HepG2 (cell line): ENCODE measurements at places on chromosomes 7 and 10. TPM values are rescaled to one million over a fixed set of nuclear protein-coding genes. Genes with fewer than 3 reads are reported as not detected.

DNA sequence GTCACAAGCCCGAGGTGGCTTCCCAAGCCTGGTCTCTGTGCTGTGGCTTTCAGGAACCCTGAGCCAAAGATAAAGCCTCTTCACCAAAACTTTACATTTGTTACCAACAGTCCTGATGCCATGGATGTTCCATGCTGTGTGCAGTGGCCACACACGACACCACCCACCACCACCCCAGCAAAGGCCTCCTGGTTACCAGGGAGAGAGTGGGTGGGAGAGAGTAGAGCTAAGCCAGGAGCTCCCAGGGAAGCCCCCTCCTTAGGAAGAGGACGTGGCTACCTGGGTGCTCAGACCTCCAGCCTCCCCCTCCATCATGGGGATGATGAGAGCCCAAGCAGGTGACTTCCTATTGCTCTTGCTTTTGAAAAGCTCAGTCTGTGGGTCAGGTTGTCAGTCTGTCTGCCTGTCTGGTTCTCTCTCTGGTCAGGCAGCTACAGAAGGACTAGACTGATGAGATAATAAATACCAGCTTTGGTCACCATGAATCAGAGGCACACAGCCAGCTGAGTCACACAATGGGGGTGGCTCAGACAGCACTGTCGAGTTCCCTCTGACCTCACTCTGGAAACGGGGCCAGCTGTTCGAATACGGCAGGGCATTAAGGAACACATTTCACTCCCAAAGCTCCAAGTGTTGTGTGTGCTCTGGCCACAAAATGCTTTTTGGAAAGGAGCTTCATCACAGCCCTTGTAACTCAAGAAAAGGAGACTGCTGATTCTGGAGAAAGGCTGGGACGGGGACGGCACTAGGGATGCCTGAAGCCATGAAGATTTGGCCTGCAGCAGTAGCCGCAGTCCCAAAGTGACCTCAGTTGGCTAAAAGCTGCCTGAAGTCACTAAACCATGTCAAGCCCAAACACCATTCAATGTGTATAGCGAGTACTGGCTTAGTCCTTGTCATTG is 166.0 kb downstream of the FANK1 start:
- DNase-seq, result no peak

- no peak for DNase-seq
Measured at GRCh38 chr7:9891056-9891455, 1082.6 kb upstream of the PHF14 start.

GRCh38 chr7:137296576-137296975 is 47.0 kb downstream of the PTN start:
- DNase-seq, result no peak

DNA sequence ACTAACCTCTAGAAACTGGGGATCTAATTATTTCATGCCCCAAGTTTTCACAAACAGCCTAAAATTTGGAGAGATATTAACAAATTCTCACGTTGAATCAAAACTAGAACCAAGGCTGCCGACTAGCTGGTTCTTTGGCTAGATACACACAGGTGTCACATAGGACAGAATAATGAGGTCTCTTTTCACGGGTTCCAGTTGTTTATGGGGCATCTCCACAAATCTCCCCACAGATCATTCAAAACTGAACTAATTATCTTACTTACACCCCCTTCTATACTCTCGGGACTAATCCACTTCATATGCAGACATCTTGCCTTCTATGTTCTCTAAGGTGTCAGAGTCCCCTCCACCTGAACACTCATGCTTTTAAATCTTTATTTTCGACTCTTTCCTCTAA is 16.4 kb upstream of the OR2AE1 start:
- DNase-seq, result no peak

DNA sequence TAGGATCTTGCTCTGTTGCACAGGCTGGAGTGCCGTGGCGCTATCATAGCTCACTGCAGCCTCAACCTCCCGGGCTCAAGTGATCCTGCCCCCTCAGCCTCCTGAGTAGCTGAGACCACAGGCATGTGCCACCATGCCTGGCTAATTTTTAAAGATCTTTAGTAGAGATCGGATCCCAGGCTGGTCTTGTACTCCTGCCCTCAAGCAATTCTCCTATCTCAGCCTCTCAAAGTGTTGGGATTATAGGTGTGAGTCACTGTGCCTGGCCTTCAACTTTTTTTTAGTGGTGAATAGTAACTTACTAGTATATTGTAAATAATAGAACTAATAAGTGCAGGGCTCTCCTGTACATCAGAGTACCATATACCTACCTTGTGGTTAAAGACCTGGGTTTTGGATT is 52.1 kb upstream of the LMTK2 start:
- DNase-seq, result no peak

- peak; percentile 99 for DNase-seq
Measured at GRCh38 chr7:36289833-36290661, 99.6 kb upstream of the ANLN start.

GRCh38 chr10:54441275-54441674 is 359.8 kb downstream of the PCDH15 start:
- DNase-seq, result no peak

GRCh38 chr10:63822496-63822895 is 301.3 kb downstream of the REEP3 start:
- no peak for DNase-seq

- no peak for DNase-seq
Measured at GRCh38 chr7:5296611-5297226, 14.0 kb downstream of the SLC29A4 start.

GRCh38 chr7:140079121-140079536 is 16.4 kb upstream of the PARP12 start:
- DNase-seq, result peak; percentile 57

GRCh38 chr10:9957351-9957750 is 1060.3 kb upstream of the CELF2 start:
- no peak for DNase-seq

DNA sequence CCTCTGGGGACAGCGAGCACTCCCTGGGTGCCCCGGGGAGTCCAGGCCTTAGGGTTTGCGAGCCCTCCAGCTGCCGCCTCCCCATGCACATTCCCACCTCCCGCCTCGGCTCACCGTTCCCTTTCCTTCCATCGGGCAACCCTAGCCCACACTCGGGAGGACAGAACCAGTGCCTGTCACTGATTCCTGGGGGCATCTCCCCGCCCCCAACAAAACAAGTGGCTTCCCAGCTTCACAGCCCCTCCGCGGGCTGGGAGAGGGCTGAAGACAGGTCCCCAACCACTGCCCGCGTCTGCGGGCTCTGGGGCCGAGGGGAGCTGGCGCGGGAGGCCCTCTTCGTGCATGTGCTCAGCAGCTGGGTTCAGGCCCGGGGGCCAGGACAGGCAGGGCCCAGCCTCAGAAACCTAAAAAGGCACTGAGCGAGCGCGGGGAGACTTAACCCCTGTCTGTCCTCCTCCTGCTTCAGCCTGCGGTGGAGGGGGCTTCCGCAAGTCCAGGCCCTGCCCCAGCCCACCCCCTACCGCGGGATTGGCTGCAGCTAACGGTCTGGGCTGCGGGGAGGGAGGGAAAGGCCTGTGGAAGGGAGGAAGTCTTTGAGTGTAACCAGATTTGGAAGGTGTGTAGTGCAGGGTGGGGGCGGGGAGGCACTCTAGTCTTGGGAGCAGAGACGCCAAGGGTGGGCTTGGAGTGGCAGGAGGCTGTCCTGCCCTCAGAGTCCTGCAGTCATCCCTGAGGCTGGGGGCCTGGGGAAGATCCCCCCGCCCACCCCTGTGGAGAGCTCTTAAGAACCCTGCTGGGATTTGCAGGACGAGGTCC is 1.2 kb downstream of the FLNC start:
- no peak for DNase-seq

CABCOCO1 gene
- polyA plus RNA-seq, result not detected in 2 replicates

UCN3 gene
- polyA plus RNA-seq, result not detected in 2 replicates

PTER gene
- 4.4 and 6.6 TPM in 2 replicates for polyA plus RNA-seq
